ENCODE measurements at places on chromosomes 3 and 15. TPM values are rescaled to one million over a fixed set of nuclear protein-coding genes. Genes with fewer than 3 reads are reported as not detected.
A peak's percentile ranks its signal among the peaks of the same experiment; 100 is the strongest.

- no peaks in the 10 kb centered on the region for H3K36me3 ChIP-seq
- peaks cover 5% of the 10 kb centered on the region for H3K4me1 ChIP-seq
- DNase-seq = no peak
- H3K27me3 ChIP-seq = no peaks in the 10 kb centered on the region
- H3K4me3 ChIP-seq = no peak overlapping the region
- peak overlapping the region; percentile 39 for H3K27ac ChIP-seq
Measured at GRCh38 chr15:88635318-88635717, 3.5 kb upstream of the ISG20 start.

GRCh38 chr3:61686228-61686648 is 124.9 kb downstream of the PTPRG start:
- no peak overlapping the region for H3K4me3 ChIP-seq
- H3K27me3 ChIP-seq = no peaks in the 10 kb centered on the region
- H3K4me1 ChIP-seq = no peaks in the 10 kb centered on the region
- H3K27ac ChIP-seq = no peak overlapping the region

DNA sequence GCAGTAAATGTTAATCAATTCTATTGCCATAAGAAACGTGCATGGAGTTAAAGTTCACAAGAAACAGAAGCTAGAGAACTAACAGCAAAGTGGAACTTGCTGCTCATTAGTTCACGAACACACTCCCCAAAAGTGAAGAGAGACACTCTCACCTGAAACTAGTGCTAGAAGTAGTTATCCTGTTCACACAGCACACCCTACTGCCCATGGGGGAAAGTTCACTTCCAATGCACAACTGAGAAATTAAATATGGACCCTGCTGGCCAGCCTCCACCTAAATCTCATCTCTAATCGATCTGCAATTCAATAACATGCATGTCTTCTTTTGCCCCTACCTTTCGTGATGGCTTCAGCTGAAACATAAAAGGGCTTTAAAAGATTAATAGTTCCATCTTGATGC is 39.4 kb upstream of the FRMD4B start:
- H3K27me3 ChIP-seq = no peaks in the 10 kb centered on the region
- DNase-seq = peak; percentile 32
- no peak overlapping the region for H3K4me3 ChIP-seq
- H3K36me3 ChIP-seq = no peaks in the 10 kb centered on the region
- no peaks in the 10 kb centered on the region for H3K4me1 ChIP-seq
- no peak overlapping the region for H3K27ac ChIP-seq

GRCh38 chr3:34056181-34056910 is 257.9 kb downstream of the PDCD6IP start:
- no peaks in the 10 kb centered on the region for H3K36me3 ChIP-seq
- no peaks in the 10 kb centered on the region for H3K4me1 ChIP-seq
- DNase-seq = no peak
- H3K4me3 ChIP-seq = no peak overlapping the region

- H3K27ac ChIP-seq = no peak overlapping the region
- no peaks in the 10 kb centered on the region for H3K27me3 ChIP-seq
- no peaks in the 10 kb centered on the region for H3K36me3 ChIP-seq
Measured at GRCh38 chr3:107313711-107314110, 63.5 kb upstream of the CCDC54 start.

- H3K36me3 ChIP-seq = no peaks in the 10 kb centered on the region
- H3K27me3 ChIP-seq = no peaks in the 10 kb centered on the region
- no peaks in the 10 kb centered on the region for H3K4me1 ChIP-seq
- H3K4me3 ChIP-seq = no peak overlapping the region
Measured at GRCh38 chr3:41893977-41894376, 67.9 kb downstream of the ULK4 start.

GRCh38 chr3:13308380-13308801 is 111.7 kb downstream of the NUP210 start:
- no peaks in the 10 kb centered on the region for H3K36me3 ChIP-seq
- H3K27ac ChIP-seq = no peak overlapping the region
- DNase-seq = no peak
- no peak overlapping the region for H3K4me3 ChIP-seq
- H3K4me1 ChIP-seq = no peaks in the 10 kb centered on the region
- no peaks in the 10 kb centered on the region for H3K27me3 ChIP-seq

Gene FRMD4B
- total RNA-seq = 21.1 TPM

- H3K27me3 ChIP-seq = no peaks in the 10 kb centered on the region
- no peak for DNase-seq
Measured at GRCh38 chr3:95905182-95905581, 909.2 kb upstream of the EPHA6 start.

Gene PP2D1
- total RNA-seq = not detected

DNA sequence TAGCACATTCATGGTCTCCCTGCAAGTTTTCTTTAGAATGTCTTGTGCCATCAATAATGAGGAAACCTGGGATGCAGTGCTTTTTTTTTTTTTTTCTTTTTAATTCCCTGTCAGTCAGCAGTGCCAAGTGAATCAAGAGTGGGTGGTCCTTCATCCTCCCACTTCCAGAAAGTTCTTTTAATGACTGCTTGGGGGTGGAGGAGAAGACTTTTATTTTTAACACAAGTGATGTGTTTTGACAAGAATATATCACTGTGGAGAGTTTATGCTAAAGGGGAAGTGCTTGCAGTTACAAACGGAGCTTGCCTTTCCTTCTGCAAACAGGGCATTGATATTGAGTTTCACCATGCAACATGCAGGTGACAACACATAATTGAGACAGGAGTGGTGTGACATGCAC is 69.7 kb downstream of the CACNA2D3 start:
- H3K36me3 ChIP-seq = no peaks in the 10 kb centered on the region
- H3K4me1 ChIP-seq = no peaks in the 10 kb centered on the region
- no peak for DNase-seq
- H3K27ac ChIP-seq = no peak overlapping the region

DNA sequence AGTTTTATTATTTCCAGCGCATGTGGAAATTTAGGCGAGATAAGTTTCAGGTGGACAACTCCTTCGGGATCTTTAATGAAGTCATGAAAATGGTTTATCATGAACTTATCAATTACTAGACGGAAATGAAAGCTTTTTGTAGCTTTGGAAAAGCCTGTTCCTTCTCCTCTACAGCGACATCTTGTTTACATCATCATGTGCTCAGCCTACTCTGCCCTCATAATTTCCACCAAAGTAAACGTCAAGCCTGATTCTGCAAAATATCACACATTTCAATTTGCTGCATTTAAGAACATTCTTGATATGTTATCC is 64.3 kb upstream of the CGNL1 start:
- H3K36me3 ChIP-seq = no peaks in the 10 kb centered on the region
- DNase-seq = no peak
- H3K27me3 ChIP-seq = no peaks in the 10 kb centered on the region
- H3K4me1 ChIP-seq = peaks cover 11% of the 10 kb centered on the region
- H3K4me3 ChIP-seq = no peak overlapping the region

Gene TRH
- total RNA-seq = not detected

Gene LINGO1
- 1.1 TPM for total RNA-seq

- H3K4me1 ChIP-seq = no peaks in the 10 kb centered on the region
- no peak overlapping the region for H3K27ac ChIP-seq
- H3K4me3 ChIP-seq = no peak overlapping the region
- H3K36me3 ChIP-seq = no peaks in the 10 kb centered on the region
- no peaks in the 10 kb centered on the region for H3K27me3 ChIP-seq
Measured at GRCh38 chr3:189084620-189085019, 87.2 kb upstream of the TPRG1 start.

- no peaks in the 10 kb centered on the region for H3K27me3 ChIP-seq
- no peaks in the 10 kb centered on the region for H3K36me3 ChIP-seq
- no peak for DNase-seq
Measured at GRCh38 chr15:65806397-65806796, 14.3 kb upstream of the DENND4A start.

- no peak for DNase-seq
- H3K4me3 ChIP-seq = no peak overlapping the region
- H3K27me3 ChIP-seq = no peaks in the 10 kb centered on the region
- no peaks in the 10 kb centered on the region for H3K36me3 ChIP-seq
- no peaks in the 10 kb centered on the region for H3K4me1 ChIP-seq
Measured at GRCh38 chr3:110456001-110456400, 615.6 kb upstream of the NECTIN3 start.

Gene ANKUB1
- total RNA-seq = not detected

GRCh38 chr15:27869697-27870281 is 229.3 kb downstream of the OCA2 start:
- H3K27me3 ChIP-seq = no peaks in the 10 kb centered on the region
- no peak overlapping the region for H3K27ac ChIP-seq
- H3K4me3 ChIP-seq = no peak overlapping the region
- no peak for DNase-seq
